Right atrium auricular region (tissue), 2 donors: ENCODE measurements at places on chromosomes 7 and 10. TPM values are rescaled to one million over a fixed set of nuclear protein-coding genes. Genes with fewer than 3 reads are reported as not detected.

- no peak for DNase-seq
Measured at GRCh38 chr10:54314430-54314829, 486.6 kb downstream of the PCDH15 start.

DNA sequence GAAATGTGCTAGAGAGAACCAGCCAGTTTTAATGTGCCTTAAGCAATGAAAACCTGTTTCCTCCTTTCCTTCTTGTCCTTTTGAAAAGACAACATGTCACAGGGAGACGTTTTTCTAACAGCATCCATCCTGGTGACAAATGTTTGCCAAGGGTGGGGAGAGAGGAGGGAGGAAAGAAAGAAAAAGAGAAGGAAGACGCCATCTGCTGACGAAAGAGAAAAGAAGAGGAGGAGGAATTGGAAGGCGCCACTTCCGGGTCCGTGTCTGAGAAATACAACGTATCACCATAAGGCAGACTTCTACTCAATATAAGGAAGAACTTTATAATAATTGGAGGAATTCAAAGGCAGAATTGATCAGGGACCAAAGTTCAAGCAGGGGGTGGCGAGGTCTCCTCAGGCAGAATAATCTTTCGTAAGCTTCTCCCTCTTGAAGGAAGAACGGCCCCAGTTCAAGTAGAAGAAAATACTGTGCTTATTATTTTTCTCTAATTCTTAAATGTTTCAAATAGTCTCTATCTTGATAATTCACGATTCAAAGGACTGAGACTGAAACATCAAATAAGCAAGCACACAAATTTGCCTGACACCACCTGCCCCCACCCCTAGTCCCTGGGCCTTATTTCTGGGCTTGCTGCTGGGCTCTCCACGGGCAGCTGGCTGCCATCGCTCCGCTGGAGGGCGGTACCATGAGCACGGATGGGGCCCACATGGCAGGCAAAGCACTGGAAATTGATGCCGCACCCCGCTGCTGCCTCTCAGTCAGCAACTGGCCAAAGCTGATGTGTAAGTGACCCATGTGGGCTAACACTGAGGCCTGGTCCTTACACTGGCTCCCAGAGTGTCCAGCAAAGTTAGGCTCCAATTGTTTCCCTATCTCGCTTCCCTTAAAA is 273.7 kb upstream of the KLF14 start:
- peak; percentile 79 for DNase-seq

GRCh38 chr7:95209276-95209675 is 115.1 kb downstream of the PON1 start:
- no peak for DNase-seq

DNA sequence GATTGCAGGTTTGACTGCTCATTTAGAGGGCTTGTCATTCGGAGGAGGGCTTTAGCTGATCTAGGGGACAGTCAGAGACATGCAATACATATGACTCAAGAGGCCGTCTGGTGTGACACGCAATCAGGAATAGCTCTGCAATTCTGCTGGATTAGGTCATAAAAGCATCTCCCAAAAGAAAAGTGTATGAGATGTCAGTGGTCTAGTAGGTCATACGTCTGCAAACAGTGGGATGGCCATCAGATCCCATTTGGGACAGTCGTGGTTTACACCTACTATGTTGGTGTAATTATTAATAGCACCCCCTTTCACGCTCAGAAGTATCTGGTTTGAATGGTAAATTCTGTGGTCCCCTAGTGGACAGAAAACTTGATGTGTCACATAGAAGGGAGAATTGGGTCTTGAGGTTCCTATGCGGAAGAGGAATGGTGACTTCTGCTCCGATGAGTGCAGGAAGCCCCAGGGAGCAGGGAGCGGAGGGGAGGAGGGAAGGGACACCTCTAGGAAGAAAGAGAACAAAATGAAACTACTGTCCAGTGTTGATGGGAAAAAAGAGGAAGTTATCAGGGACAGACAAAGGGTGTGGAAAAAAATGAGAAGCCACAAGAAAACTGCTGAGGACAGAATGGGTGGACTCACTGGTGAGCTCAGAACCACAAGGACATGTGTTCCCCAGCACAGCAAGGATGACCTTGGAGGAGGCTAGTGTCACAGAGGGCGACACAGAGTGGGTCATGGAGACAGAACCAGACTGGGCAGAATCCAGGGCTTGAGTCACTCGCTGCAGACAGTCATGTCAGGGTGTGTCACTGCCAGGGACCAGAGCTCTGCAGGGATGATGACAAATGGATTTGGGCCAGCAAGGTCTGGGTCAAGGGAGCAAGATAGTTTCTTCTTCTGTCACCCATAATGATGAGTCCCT is 59.9 kb downstream of the MAP3K8 start:
- DNase-seq, result peak; percentile 82

The EBLN1 gene
- total RNA-seq, result not detected

The STEAP1B gene
- total RNA-seq, result 0.39 TPM
